ENCODE measurements at places on chromosomes 5 and 9.

DNA sequence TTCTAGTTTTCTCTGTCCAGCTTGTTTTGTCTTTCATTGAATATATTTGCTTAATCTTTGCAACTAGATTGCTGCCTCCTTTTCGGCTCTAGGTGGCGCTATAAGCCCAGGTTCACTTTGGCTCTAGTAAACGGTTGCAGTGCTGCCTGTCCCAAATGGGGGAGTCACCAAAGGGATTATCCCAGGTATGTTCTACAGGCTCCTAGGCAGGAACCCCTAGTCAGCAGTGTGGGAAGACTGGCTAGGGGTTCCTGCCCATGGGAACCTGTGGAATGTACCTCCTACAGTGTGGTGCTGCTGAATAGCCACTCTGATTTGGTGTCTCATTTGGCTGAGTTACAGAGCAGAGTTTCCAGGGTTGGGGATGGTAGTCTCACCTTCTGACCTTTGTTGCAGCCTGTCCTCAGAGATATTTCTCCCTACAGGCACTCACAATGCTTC, 85.2 kb downstream of the ARSB start:
- DNase-seq, result peak; percentile 65

DNA sequence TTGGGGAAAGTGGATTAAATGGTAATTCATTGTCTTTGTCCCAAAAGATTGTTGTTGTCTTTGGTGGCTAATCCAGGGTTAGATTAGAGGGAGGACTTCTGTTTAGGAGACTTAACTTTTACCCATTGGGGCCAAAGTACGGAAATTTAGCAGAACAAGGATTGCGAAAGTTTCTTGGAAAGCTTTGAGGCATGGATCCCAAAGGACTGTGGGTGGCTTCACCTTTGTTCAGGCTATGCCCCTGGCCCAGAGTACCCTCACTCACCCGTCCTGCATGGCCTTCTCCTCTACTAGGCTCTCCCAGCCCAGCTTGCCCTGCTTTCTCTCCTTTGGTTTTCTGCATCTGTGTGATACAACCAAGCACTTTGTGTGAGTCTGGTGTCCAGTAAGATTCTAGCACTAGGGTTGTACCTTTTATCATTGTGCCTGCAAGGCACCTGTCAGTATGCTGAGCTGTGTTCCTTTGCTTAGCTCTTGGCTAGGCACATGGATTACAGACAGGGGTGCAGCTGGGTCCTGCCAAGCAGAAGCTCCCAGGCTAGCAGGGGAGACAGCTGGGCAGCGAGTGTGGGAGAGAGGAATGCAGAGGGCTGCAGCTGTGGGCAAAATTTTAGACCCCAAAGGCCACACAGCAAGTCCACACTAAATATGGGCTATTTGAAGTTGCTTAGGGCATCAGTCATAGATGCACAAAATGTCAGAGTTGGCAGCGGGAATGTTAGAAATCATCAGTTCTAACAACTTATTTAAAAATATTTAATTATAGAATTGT, 3.2 kb downstream of the PPARGC1B start:
- DNase-seq, result no peak

DNA sequence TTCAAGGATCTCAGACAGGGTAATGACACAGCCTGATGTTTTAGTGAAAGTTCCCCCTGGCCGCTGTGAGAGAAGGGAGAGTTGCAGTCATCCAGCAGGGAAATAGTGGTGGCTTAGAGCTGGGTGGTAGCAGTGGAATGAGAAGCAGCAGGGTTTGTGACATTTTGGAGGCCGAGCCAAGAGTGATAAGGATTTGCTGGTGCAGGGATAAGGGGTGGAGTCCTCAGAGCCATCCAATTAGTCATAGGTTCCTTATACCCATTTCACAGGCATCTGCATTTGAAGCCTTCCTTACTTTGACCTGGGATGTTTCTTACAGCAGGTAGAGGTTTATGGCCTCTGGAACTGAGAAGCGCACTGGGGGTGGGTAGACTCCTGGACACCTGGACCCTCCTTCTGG, 12.8 kb downstream of the JADE2 start:
- DNase-seq, result no peak

- no peak for DNase-seq
Observed at GRCh38 chr9:98577446-98577845, 131.3 kb downstream of the GABBR2 start.

GRCh38 chr5:35009657-35010056, 38.1 kb downstream of the AGXT2 start:
- no peak for DNase-seq

GRCh38 chr5:151174612-151175101, 17.1 kb upstream of the ANXA6 start:
- DNase-seq, result peak; percentile 54

GRCh38 chr5:95241635-95242034, 43.3 kb downstream of the MCTP1 start:
- no peak for DNase-seq

GRCh38 chr9:110975278-110975677, 63.0 kb downstream of the LPAR1 start:
- no peak for DNase-seq

GRCh38 chr5:9454012-9454481, 91.8 kb downstream of the SEMA5A start:
- no peak for DNase-seq

- DNase-seq, result no peak
Observed at GRCh38 chr5:174053905-174054304, 8.4 kb downstream of the NSG2 start.

- no peak for DNase-seq
Observed at GRCh38 chr5:40575921-40576320, 103.8 kb upstream of the PTGER4 start.

DNA sequence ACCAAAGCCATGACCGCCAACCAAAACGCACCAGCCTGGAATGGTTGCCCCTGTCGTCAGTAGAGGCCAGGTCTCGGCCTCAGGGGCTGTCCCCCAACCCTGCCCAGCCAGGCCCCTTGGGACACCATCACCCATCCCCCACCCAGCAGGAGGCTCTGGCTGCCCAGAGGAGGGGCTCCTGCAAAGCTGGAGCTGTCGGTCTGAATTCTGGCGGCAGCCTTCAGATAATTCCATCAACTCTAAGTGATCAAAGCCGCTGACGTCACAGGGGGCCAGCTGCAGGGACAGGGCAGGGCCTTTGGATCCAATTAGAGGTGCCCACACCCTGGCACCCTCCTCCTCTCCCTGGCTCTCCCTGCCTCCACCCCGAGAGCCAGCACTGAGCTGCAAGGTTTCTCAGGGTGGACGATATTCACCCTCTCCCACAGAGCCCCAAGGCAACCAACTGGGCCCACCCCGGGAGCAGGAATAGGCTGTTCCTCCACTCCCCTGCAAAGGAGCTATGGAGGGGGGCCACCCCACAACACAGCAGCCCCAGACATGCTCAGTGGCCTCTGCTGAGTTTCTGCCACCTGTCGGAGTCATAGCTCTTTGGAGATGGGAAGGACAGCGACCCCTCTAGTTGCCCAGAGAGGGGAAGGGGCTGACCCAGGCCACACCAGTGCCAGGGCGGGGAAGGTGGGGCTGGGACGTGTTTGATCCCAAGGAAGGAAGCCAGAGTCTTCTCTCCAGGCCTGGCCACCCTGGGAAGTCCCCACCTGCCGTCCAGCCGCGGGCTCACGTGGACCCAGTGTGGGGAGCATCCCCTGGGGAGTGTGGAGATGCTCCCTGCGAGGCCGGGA, 78.4 kb downstream of the NTNG2 start:
- DNase-seq, result no peak

- no peak for DNase-seq
Observed at GRCh38 chr5:37662362-37662761, 177.5 kb downstream of the GDNF start.

DNA sequence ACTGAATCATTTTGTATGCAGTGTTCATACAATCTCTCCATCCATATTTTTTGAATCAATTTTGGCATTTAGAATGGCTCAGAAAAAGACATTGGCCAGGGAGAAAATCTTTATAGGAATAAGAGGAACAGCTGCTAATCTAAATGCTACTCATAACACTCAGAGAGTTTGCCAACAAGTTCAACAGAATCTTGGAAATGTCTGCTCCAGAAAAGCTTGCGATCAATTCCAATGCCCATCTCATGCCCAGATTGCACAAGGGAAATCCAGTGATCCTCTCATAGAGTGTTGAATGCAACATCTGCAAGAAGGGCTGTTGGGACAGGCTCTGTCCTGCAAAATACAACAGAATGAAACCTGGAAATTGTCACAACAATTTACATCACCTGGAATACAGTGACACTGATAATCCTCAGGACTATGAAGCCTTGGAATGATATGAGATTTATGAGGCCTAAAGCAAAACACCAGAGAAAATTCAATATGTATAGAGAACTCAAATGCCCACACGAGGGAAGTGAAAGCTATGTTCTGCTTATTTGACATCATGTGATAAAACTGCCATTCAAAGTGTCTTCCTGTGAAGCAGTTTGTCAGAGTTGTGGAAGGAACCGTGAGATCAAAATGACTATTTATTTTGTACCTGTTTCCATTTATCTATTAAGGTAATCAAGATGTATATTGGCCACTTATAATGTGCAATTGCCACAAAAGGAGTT, 190.1 kb downstream of the PARP8 start:
- no peak for DNase-seq

GRCh38 chr5:116038817-116039216, 6.5 kb downstream of the ARL14EPL start:
- no peak for DNase-seq

GRCh38 chr5:158895588-158895987, 204.1 kb downstream of the EBF1 start:
- peak; percentile 30 for DNase-seq

GRCh38 chr9:78325343-78325742, 28.4 kb downstream of the PSAT1 start:
- DNase-seq, result no peak

GRCh38 chr9:88828492-88828974, 162.7 kb upstream of the S1PR3 start:
- no peak for DNase-seq

GRCh38 chr9:71911908-71912335, 483 bp downstream of the C9orf85 start:
- no peak for DNase-seq

DNA sequence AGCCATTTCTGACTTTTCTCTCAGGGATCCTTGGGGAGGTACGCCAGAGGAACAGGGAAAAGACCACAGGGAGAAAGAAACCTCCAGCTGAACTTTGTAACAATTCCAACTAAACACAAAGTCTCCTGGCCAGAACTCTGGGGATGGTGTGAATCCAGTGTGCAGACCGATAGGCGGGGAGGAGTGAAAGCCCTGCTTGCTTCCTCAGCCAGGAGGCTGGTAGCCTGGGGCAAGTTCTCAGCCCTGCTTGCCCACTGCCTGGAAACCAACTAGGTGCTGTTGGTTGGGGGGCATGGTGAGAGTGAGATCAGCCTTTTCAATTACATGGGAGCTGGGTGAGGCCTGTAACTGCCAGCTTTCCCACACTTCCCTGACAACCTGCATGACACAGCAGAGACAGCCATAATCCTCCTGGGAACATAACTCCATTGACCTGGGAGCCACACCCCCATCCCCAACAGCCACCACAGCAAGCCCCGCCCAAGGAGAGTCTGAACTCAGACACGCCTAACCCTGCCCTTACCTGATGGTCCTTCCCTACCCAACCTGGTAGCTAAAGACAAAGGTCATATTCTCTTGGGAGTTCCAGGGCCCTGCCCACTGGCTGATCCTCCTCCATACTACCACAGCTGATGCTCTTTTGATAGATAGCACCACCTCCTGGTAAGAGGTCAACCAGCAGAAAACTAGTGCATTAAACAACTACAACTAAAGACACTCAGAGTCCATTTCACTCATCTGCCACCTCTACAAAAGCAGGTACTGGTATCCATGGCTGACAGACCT, 100.1 kb upstream of the TNFAIP8 start:
- peak; percentile 28 for DNase-seq

GRCh38 chr5:170449232-170449631, 54.6 kb upstream of the KCNIP1 start:
- no peak for DNase-seq

DNA sequence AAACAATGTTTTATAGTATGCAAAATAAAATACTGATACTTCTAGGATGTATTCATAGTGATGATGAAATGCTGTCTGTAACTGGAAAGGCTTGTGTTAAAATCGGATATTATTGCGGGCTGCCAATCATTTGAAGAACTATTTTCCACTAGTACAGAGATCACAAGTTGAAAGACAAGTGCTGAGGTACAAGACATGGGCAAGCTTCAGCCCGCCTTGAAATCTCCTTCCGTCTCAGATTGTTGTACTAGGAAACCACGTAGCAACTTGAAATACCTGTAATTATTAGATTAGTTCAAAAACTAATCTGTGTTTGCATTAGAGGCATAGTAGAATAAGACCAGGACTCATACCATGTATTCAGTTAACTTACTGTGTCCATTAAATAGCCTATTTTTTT, 218.2 kb downstream of the ARHGEF28 start:
- DNase-seq, result no peak

DNA sequence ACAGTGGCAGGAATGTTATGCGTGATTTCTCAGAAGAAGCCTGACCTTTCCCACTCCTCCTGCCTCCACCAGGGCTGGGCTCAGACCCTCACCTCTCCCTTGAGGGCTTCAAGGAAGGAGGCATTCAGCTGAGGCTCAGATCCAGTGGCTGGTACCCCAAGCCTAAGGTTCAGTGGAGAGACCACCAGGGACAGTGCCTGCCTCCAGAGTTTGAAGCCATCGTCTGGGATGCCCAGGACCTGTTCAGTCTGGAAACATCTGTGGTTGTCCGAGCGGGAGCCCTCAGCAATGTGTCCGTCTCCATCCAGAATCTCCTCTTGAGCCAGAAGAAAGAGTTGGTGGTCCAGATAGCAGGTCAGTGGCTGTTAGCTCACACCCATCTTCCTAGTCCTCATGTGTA, 9.9 kb downstream of the BTNL9 start:
- no peak for DNase-seq

All from iPS-NIHi11 (cell line).